ENCODE measurements at places on chromosomes 13 and 19.

- peak; percentile 12 for DNase-seq
Observed at GRCh38 chr13:28324181-28324789, 170.6 kb downstream of the FLT1 start.

DNA sequence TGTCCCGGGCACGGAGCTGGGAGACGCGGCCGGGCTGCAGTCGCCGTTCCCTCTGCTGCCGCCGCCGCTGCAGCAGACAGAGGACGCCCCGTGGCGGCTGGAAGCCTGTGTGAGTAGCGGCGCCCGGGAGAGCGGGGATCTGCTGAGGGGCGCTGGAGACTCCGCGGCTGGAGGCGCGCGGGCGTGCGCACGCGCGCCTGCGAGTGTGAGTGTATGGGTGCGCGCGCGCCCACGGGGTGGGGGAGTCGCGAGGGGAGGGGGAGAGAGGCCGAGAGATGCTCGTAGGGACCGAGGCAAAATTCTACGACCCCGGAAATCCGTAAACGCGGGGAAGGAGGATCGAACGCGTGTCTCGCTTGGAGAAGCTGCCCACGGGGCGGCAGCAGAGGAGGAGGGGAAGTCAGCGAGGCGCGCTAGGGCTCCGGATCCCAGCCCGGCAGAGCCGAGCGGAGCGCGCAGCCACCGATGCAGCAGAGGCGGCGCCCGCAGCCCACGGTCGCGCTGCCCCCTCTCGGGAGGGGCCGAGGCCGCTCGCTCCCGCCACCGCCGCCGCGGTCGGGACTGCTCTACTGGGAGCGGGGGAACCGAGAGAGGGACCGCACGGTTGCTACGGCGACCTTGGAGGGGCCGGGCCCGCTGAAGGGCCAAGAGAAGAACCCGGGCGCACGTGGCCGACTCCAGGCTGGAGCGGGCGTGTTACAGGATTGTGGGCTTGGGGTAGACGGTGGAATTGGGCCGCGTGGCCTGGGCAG is at the start of gene ENOX1:
Gene ENOX1, minus strand, starts transcription at position 207 of the 752 bp plus-strand sequence.
- no peak for DNase-seq

- no peak for DNase-seq
Observed at GRCh38 chr13:59680429-59681024, 483.2 kb downstream of the DIAPH3 start.

GRCh38 chr13:51895906-51896888 is 34.4 kb downstream of the CCDC70 start:
- DNase-seq, result no peak

DNA sequence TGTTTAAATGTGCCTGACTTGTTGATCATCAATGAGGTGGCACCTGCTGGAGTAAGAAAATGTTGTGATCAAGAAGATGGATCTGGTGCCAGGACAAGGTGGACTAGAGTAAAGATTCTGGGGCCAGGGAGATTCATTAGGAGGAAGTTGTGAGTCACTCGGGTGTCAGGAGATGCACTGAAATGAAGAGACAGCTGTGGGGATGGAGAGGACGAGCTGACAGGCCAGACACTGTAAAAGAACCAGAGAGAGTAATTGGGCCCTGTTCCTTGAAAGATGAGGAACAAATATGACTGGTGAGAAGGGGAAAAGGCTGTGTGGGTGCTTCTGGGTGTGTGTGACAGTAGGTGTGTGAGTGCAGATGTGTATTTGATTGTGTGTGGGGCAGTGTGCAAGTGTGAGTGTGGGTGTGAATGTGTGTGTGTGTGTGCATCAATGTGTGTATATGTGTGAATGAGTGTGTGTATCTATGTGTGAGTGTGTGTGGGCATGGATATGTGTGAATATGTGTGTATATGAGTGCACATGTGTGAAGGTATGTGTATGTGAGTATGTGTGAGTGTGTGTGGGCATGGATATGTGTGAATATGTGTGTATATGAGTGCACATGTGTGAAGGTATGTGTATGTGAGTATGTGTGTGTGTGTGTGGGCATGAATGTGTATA is 260.5 kb downstream of the RFC3 start:
- DNase-seq, result no peak

GRCh38 chr19:56333506-56333905 is 18.9 kb upstream of the ZSCAN5A start:
- DNase-seq, result peak; percentile 30

GRCh38 chr19:6062274-6062673 is 48.0 kb downstream of the RFX2 start:
- no peak for DNase-seq

- no peak for DNase-seq
Observed at GRCh38 chr13:48296528-48296927, 7.0 kb upstream of the RB1 start.

DNA sequence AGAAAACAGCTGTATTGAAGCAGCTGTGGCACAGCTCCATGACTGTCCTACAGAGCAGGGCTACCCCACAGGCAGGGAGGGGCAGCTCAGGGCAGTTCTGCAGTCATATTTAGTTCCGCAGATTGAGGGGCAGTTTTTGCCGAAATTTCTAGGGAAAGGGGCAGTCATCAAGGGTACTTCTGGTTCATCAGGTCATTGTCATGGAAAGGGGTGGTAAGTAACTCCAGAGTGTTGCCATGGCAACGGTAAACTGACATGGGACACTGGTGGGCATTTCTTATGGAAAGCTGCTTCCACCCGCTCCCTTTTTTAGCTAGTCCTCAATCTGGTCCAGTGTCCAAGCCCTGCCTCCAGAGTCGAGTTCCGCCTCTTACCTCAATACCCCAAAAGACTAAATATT is 702.8 kb downstream of the LIG4 start:
- DNase-seq, result no peak

DNA sequence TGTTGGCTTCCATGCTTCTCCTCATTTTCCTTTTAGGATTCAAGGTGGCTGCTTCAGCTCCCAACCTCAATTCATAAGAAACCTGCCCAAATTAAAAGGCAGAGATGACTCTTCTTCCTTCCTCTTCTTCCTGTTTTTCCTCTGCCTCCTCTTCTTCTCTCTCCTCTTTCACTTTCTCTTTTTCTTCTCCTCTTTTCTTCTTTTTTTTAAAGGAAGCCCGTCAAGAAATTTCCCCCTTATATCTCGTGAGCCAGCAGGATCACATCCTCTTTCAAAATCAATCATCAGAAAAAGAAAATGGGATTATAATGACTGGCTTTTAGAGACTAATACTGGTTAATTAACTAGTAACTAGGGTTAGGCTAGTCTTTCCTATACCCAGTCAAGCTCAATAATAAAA is 220.3 kb downstream of the NBEA start:
- no peak for DNase-seq

DNA sequence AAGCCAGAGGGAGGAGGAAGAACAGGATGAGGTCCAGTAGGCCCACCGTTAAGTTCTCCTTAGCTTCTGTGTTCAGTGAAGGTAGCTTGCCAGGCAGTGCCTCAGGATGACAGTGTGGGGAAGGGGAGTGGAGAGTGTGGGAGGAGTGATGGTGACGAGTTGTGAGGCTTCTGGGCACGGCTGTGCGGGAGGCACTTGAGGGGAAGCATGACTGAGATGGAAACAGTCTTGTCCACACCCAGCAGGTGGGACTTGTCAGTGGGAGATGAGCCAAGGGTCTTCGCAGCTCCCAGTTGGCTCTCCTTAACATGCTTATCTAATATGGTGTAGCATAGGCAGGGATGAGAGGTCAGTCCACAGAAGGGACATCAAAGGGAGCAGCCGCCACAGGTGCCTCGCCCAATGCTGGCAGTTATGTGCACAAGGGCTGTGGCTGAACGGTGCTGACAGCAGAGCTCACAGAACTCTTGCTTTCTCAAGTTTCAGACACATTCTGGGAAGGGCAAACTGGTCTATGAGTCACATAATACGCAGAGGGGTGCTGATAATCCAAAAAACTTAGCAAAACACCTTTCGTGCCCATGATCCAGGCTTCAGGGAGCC is 47.5 kb downstream of the OXGR1 start:
- DNase-seq, result no peak

DNA sequence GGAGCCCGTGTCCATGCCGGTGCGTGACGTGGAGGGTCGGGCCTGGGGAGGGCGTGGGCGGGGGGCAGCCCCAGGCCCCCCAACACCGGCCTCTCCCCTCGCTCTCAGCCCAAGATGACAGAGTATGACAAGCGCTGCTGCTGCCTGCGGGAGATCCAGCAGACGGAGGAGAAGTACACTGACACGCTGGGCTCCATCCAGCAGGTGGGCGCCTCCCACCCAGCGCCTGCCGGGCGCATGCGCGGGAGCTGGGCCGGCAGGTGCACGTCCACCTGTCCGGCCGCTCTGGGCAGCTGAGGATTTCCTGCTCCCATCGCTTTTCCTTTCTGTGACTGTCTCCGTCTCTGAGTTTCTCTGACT is 49.8 kb downstream of the VAV1 start:
- peak; percentile 27 for DNase-seq

GRCh38 chr13:31119966-31120700 is 41.6 kb downstream of the HSPH1 start:
- peak; percentile 15 for DNase-seq

GRCh38 chr19:58401840-58402421 is 6.5 kb downstream of the RNF225 start:
- DNase-seq, result no peak

DNA sequence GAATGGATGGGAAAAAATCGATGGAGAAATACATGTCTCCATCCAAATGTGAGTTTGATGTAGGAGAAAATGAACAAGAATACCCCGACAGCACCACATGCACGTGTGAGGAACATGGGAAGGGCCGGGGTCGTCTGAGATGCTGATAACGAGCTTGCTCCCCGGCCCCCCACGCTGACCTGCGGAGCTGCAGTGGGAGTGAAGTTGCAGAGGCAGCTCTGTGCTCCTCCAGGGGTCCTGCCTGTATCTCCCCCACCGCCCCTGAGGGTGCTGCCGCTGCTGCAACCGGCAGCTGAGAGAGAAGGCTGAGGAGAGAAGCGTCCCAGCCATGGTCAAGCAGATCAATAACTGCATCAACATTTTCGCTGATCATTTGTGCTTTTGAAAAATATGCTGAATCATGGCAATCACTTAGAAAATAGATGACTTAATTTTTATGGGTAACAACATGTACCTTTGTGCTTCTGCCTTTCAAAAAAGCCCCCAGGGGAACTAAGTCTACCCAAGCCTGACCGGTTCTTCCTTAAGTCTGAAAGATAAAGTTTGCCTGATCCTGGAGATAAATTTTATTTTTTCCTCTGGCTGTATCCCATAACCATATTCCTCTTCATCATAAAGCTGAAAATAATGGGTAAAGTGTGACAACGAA is 18.2 kb upstream of the NAXD start:
- no peak for DNase-seq

DNA sequence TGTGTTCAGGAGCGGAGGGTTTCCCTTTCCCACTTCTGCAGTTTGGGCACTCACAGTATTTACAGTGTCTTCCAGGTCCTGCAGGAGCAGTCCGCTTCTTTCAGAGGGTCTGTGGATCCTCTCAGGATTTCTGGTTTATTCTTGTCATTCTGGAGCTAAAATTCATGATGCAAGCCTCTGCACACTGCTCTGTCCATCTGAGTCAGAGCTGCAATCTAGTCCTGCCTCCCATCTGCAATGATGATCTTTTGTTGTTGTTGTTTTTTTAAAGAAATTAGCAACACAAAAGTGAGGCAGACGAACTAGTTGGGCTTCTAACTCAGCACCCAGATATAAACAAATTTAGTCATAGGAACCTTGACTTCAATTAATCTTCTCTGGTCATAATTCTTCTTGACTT is 86.5 kb downstream of the DLEU7 start:
- no peak for DNase-seq

DNA sequence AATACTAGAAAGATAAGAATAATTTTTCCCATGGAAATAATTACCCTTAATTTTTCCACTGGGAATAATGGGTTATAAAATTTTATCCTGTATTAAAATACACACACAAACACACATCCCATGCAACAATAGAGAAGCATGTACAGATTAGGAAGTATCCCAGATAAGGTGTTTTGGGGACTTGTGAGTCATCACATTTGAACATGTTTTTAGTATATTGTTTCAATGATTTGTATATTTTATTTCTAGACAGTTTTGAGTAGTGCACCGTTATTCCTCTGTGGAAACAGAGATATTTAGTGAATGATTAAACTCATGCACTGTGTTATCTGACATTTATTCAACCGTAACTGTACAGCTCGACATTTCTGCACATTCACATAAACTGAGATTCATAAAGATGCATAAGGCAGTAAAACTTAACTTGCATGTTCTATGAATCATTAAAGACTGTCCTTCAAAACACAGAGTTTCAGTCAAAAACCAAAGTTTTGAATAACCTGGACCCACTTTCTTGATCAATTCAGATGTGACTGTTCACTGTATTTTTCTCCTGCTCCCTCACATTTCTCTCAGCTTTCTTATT is 30.1 kb downstream of the KLF12 start:
- no peak for DNase-seq

DNA sequence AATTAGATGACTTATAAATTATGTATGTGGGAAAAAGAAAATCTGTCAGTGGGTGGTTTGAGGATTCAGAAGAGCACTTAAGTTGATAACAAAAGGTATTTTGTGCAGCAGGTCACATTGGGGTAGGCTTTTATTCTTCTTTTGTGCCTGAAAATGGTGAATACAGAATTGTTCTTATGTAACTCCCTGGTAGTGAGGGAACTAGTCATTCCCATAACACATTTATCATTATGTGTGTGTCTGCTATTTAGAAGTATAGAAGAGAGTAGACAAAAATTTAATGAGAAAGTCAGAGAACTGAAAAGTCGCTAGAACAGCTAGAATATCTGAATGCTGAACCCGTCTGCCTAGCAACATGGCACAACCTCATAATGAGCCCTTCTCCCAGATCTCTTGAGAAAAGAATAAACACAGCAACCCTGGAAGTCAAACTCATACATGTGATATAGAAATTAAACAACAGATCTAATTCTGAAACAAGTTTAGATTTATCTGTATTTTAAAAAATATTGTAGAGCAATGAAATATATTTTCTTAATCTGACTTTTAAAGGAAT is 111.8 kb upstream of the EDNRB start:
- DNase-seq, result no peak

- DNase-seq, result no peak
Observed at GRCh38 chr13:98761126-98761985, 8.9 kb upstream of the SLC15A1 start.

- DNase-seq, result peak; percentile 77
Observed at GRCh38 chr13:86269511-86269910, 470.3 kb upstream of the SLITRK6 start.

- DNase-seq, result no peak
Observed at GRCh38 chr13:89936256-89936655, 1411.2 kb upstream of the MIR17HG start.

Measured in SHP77 (cell line).